Stimulated activated CD8-positive, alpha-beta memory T cell treated with anti-CD3 and anti-CD28 coated beads, Interleukin-12 subunit alpha, Interleukin-12 subunit beta, amount 100 ng/mL, for 1 hour (primary cell): ENCODE measurements at places on chromosomes 11 and 22.

GRCh38 chr11:113447621-113448315 lies 27.4 kb downstream of the DRD2 start:
- no peak for DNase-seq

DNA sequence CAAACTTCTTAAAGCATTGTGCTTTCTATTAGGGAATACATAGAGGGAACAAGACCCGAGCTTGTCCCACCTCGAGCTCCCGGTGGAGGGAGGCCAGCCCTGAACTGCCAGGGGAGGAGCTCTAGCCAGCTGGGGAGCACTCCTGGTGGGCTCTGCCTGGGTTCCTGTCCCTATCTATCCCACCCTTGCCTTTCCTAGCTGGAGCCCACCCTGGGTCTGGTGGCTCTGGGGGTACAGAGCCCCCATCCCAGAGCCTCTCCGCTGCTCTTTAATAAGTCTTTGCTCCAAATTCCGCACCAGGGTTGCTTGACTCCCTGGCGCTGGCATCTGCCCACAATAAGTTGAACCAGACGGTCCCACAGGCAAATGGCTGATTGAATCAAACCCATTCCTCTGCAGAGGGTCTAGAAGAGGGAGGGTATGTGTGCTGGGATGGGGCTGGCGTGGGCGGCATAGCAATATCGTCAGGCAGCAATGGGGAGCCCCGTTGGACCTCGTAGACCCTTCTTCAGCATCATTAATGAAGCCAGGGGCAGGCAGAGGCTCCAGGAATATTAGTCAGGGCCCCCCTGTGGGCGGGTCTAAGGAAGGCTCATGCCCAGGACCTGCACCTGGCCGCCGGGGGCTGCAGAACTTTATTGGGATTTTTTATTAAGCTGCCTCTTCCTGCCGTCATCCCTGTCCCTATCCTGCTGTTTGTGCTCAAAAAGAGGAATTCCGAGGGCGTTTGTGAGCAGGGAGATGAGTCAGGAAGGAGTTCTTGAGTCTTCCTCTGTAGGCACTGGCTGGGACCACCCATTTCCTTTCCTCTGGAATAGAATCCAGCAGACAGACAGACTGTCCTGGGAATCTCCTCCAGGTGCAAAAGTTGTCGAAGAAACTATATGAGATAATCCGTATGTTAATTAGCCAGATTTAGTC lies 38.5 kb upstream of the RIC3 start:
- no peak for DNase-seq

GRCh38 chr11:46762248-46762647 lies 43.2 kb downstream of the F2 start:
- DNase-seq: no peak

GRCh38 chr11:1632053-1632714 lies 2.6 kb downstream of the KRTAP5-5 start:
- DNase-seq: no peak

GRCh38 chr11:131253656-131254151 lies 116.7 kb upstream of the NTM start:
- DNase-seq: no peak

- no peak for DNase-seq
Measured at GRCh38 chr22:25069758-25070481, 117.4 kb downstream of the KIAA1671 start.

- DNase-seq: no peak
Measured at GRCh38 chr11:72441752-72442207, 7.4 kb upstream of the CLPB start.

DNA sequence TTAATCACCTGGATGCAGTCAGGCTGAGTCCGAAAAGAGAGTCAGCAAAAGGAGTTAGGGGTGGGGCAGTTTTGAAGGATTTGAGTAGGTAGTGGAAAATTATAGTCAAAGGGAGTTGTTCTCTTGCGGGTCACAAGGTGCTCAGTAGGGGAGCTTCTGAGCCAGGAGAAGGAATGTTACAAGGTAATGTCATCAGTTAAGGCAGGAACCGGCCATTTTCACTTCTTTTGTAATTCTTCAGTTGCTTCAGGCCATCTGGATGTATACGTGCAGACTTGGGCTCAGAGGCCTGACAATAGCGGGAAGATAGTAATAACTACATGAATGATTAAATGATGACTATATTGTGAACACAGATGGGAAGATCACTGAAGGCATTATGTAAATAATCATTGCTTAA lies 6.2 kb downstream of the SC5D start:
- DNase-seq: no peak

DNA sequence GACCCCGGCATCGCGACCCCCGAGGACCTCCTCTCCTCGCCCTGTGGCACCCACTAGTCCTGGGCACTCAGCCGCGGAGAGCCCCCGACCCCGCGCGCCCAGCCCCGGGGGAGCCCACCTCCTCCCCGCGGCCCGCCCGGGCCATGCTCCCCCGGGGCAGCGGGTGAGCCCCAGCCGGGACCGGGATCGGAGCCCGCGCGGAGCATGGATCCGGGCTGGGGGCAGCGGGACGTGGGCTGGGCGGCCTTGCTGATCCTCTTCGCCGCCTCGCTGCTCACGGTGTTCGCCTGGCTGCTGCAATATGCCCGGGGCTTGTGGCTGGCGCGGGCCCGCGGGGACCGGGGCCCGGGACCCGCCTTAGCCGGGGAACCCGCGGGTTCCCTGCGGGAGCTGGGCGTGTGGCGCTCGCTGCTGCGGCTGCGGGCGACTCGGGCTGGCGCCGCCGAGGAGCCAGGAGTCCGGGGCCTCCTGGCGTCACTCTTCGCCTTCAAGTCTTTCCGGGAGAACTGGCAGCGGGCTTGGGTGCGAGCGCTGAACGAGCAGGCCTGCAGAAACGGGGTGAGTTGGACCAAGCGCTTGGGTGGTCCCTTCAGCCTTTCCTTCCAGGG lies 498 bp downstream of the C2CD2L start:
- no peak for DNase-seq

GRCh38 chr11:117980280-117980679 lies 5.9 kb upstream of the IL10RA start:
- no peak for DNase-seq

GRCh38 chr22:46129390-46130041 lies 20.8 kb upstream of the PPARA start:
- DNase-seq: no peak
